ENCODE measurements at places on chromosomes 6 and 20.

- no peak for DNase-seq
Measured at GRCh38 chr6:105302617-105303128, 100.2 kb downstream of the PREP start.

- DNase-seq = no peak
Measured at GRCh38 chr20:49851231-49851705, 38.6 kb downstream of the SLC9A8 start.

GRCh38 chr20:3307725-3308124 lies 68.7 kb upstream of the SLC4A11 start:
- DNase-seq = no peak

GRCh38 chr6:24996269-24996836 lies 60.6 kb upstream of the RIPOR2 start:
- DNase-seq = no peak

DNA sequence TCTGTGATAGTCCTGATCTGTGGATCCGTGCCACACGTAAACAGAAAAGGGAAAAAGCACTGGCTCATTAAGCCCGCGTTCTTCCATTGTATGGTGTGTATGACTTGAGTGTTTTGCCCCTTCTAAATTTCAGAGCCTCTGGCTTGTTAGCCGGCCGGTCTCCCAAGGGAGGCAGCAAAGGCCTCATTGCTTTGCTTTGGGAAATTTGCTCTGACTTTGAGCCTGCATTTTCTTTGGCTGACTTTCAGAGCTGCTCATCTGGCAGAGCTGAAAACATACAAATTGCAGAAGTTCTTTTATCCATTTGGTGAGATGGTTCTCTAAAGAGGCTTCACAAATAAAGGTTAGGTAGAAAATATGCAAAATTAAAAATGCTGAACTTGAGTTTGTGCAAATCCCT lies 123.0 kb downstream of the UTRN start:
- DNase-seq = no peak

DNA sequence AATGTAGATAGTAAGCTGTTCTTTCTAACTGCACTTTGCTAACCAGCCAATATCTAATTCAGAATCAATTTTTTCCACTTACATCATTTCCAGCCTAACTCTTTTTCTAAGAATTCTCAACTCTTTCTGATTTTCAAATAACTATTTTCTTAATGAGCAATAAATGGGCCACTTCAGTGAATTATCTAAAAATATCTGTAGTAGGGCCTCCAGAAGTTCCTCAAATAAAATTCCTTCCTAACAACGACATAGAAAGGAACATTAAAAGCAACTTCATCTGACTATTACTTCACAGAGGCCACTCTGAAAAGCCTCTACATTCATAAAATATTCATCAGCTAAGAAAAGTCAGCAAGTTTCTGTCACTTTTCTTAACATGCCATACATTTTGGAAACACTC lies 4.8 kb downstream of the COL12A1 start:
- DNase-seq = no peak

GRCh38 chr6:151716526-151716932 lies 91.0 kb upstream of the ESR1 start:
- no peak for DNase-seq

DNA sequence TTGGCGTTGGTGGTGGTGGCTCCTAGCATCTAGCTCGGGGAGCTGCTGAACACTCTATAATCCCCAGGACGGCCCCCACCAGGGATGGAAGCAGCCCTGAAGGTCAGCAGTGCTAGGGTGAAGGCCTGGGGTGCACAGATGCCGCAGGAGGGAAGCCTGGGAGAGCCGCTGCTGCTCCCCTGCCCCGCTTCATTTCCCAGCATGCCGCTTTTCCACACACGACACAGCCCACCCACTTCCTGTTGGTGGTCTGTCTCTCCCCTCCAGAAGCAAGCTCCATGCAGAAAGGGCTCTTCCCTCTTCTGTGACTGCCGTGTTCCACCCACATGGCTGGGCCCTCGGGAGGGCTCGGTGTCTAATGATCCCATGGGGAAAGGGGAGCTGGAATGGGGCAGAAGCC lies 35.3 kb downstream of the GNAS-AS1 start:
- DNase-seq = no peak

DNA sequence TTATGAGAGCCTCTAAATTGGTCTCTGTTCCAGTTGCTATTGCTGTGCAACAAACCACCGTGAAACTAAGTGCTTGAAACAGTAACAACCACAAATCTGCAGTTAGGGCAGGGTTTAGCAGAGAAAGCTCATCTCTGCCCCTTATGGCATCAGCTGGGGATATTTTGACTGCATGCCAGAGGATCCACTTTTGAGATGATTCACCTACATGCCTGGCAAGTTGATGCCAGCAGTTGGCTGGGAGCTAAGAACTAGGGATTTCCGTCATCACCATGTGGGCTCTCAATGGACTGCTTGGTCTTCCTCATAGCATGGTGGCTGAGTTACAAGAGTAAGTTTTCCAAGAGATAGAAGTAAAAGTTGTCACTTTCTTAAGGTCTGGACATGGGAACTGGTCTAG lies 35.1 kb downstream of the PLCB4 start:
- no peak for DNase-seq

DNA sequence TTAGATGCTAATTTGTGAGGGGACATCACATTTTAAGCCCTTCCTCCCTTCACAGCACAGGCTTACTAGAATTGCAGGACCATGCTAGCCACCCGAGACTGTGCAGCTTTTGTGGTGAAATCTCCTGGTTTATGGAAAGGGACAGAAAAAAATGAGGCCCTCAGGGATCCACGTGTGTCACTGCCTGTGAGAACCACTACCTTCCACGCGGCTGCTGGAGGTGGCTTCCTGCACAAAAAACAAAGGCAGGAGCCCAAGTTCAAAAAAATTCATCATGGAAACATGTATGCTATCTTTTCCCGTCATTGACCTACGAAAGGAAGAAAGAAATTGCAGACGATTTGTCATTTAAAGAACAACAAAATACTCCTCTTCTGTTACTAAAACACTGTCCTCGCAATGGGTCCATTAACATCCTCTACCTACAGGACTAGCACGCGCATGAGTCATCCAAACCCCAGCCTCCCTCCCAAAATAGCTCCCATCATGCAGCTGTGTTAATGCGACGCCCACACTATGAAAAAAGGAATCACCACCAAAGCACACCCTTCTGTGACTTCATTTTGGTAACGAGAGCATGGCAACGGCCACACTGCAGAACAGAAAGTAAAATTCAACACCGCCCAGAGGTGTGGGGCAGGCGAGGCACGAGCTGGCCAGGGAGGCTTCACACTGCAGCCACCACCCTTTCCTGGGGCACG lies 45.7 kb downstream of the RAMACL start:
- peak; percentile 62 for DNase-seq

DNA sequence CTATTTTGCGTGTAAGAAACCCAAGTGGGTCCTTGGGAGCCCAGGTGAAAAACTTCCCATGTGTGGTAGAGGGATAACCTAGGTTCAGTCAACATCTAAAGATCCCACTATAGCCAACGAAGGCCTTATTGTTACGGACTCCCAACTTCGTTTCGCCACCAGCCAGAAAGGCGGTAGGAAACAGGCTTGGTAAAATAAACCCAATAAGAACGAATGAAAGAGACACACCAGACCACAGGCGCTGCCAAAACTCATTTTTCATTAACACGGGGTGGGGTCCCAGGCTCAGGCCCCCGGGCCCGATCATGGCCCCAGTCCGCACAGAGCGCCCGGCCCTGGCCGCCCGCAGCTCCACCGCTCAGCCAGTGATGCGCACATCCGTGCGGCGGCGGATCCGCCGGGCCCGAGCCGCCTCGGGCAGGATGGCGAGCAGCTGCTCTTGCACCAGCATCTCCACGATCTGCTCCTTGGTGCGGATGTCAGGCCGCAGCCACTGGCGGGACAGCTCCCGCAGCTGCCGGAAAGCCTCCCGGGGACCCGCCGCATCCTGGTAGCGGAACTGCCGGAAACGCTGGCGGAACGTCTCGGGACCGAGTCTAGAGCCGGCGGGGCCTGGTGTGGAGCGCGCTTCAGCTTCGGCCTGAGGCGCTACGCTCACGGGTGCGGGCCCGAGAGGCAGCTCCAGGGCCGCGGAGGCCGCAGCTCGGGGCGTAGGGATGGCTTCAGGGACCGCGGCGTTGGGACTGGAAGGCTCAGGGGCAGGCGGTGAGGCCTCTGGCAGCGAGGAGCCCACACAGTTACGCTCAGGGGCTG lies 709 bp downstream of the SCAND1 start:
- DNase-seq = peak; percentile 59

DNA sequence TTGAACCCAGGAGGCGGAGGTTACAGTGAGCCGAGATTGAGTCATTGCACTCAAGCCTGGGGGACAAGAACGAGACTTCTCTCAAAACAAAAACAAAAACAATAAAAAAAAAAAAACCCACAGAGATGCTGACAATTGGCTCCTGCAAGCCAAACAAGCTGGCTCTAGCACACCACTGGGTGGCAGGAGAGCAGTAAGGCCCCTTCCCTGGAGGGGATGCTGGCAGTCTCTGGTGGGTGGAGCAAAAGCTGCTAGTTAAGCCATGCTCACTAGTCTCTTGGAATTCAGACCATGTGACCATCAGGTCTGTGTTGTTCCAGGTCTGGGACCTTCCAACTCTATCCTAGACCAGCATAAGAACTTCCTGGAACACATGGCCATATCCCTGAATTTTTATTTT lies 18.9 kb upstream of the DSN1 start:
- no peak for DNase-seq

GRCh38 chr6:75204959-75205775 lies 686 bp downstream of the COL12A1 start:
- DNase-seq = no peak

DNA sequence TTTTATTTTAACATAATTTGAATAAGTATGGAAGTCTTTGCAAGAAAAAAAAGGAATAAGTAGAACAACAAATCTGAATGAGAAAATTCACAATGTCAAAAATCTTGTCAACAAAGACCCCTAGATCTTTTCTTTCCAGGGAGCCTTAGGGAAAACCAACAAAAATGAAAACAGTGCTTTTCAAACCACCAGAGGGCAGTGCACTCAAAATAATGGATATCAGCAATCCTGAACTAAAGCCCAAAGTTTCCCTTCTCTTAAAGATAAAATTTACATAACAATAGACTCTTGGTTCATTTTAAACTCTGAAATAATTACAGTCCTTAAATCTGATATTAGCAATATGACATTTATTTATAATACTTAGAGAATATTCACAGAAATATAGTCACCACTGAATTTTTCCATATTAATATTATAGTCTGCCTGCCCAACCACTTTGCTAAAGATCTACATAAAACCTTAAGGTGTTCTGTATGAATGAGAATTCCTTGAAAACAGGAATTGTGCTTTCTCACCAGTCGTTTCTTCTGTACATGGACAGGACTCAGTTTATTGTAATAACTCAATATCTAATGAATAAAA lies 105.3 kb upstream of the BMP5 start:
- DNase-seq = no peak

- no peak for DNase-seq
Measured at GRCh38 chr6:6317825-6318733, 2.4 kb downstream of the F13A1 start.

- DNase-seq = no peak
Measured at GRCh38 chr20:38927902-38928578, 1.8 kb downstream of the FAM83D start.

GRCh38 chr6:130159956-130160355 lies 62.8 kb downstream of the SAMD3 start:
- no peak for DNase-seq

GRCh38 chr6:70549327-70549726 lies 17.4 kb upstream of the SDHAF4 start:
- DNase-seq = no peak

- DNase-seq = no peak
Measured at GRCh38 chr6:2752477-2753109, 1.9 kb upstream of the MYLK4 start.

- DNase-seq = no peak
Measured at GRCh38 chr20:50670126-50670862, 21.0 kb downstream of the RIPOR3 start.

GRCh38 chr6:133539502-133540259 lies 298.5 kb downstream of the EYA4 start:
- no peak for DNase-seq

DNA sequence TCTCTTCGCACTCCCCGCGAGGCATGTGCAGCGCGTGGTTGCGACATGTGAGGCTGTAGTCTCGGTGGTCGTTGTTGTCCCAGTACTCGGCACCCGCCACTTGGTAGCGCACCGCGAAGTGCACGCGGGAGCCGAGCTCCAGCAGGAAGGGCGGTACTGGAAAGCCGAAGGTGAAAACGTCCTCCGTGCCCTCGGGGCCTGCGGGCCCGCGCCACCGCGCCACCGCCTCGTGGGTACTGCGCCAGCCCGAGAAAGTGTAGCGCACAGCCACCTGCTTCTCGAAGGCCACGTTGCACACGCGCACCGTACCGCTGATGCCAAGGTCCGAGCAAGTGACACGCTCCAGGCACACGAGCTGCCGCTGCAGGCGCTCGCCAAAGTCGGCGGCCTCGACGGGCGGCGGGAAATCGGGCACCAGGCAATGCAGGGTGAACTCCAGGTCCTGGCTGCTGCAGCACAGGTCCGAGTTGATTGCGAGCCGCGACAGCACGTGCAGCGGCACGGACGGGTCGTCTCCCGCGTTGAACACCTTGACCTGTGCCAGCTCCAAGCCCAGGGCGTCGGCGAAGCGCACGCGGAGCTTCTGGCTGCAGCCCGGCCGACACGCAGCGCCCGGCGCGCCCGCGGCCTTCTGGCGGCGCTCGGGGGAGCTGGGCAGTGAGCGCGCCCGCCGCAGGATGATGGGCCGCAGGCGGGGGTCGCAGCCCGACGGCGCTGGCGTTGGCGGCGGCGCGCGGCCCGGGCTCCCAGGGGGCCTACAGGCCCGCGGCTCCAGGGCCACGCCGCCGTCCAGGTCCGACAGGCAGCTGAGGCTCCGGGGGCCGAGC lies 840 bp downstream of the PPP1R3D start:
- no peak for DNase-seq

GRCh38 chr6:167744681-167745669 lies 81.7 kb upstream of the AFDN start:
- DNase-seq = no peak

GRCh38 chr6:161476711-161477110 lies 202.8 kb upstream of the AGPAT4 start:
- no peak for DNase-seq

DNA sequence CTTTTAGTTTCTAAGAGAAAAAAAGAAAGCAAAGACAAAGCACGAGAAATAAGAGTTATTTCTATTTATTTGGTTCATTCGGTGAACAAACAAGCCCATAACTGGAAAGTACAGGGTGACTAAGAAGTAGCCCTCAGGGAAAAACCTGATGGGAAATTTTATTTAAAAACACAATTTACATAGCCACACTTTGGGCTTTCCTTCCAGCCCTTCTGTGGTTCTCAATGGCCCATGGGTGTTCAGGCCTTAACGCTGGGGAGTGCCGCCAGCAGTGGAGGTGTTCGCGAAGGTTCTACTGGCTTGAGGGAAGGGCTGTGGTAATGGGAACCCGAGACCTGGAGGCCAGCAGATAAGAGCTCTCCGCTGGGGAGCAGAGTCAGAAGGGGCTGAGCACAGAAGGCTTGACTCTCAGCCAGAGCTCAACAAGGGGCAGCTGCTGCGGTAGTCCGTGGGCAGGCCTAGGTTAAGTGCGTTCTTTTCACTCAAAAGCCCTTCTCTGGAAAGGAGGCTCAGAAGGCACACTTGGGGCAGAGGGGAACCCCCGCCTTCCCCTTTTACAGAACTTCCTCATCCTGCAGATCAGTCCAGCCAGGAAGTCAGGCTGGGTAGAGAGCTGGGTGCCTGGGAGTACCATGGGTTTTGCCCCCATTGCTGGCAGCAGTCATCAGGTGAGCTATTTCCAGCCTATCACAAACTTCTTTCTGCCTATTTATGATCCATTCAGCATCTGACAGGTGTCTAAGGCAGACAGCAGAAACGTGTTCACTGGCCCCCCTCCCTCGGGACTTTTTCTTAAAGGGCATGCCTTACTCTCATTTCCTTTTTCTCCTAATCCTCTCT lies 8.8 kb upstream of the CD83 start:
- DNase-seq = no peak
